ENCODE measurements at places on chromosomes 7 and 10.

DNA sequence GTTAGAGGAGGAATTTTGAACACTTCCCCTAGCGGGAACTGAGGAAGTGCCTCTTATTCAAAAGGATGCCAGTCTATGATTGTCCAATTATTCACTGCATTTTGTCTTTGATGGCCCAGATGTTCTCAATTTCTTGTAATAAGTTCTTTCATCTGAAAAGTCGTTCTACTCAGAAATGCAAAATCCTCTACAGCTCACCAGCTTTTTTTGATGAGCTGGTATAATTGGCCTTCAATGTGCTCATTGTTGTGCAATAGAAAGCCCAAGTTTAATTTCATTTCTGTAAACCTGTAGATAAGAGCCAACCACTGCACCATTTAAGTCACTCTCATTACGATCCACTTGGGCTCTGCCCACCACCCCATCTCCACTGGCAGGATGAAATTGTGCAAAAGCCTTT is 978.7 kb upstream of the AUTS2 start:
- DNase-seq = no peak

GRCh38 chr10:119441151-119441821 is 101.2 kb downstream of the RGS10 start:
- DNase-seq = no peak

- DNase-seq = no peak
Measured at GRCh38 chr7:43163885-43164284, 51.4 kb downstream of the HECW1 start.

DNA sequence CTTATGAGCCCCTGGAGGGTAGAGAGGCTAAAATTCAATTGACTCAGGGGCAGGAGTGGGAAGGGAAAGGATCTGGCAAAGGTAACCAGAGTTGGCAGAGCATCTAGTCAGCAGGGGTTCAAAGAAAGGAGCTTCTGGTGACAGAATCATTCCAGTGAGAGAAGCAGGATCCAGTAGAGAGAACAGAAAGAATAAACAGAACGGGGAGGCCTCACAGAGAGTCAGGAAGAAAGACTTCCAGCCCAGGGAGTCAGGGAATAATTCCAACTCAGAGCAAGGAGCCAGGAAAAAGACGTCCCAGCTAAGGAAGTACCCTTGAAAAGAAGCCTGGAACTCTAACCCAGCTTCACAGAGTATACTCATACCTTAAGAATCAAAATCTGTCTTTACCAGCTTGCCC is 66.6 kb upstream of the CPXM2 start:
- no peak for DNase-seq

GRCh38 chr7:46450425-46450824 is 529.4 kb upstream of the IGFBP3 start:
- DNase-seq = no peak

DNA sequence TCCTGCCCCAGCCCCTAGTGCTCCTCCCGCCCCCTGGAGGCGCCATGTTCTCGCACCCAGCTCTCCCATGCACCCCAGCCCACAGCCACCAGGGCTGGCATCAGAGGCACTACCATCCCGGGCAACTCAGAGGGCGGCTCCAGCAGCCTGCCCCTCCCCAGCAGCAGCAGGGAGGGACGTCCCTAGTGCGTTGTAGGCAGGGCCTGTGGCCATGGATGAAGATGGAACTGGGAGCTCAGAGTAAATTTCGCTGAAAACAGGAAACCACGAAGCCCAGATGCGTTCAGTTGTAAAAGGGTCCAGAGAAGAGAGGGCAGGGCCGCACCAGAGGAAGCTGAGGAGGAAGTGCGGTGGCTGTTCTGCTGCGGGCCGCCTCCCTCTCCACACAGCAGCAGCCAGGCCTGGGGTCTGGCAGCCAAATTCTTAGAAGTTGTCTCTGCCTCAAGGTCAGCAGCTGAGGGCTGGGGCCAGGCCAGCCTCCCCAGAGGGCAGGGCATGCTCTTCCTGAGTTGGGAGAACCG is 24.6 kb downstream of the VSIR start:
- peak; percentile 99 for DNase-seq

- peak; percentile 56 for DNase-seq
Measured at GRCh38 chr10:69237528-69238159, 17.5 kb downstream of the HKDC1 start.

- DNase-seq = no peak
Measured at GRCh38 chr10:386771-387592, 251.7 kb downstream of the ZMYND11 start.

DNA sequence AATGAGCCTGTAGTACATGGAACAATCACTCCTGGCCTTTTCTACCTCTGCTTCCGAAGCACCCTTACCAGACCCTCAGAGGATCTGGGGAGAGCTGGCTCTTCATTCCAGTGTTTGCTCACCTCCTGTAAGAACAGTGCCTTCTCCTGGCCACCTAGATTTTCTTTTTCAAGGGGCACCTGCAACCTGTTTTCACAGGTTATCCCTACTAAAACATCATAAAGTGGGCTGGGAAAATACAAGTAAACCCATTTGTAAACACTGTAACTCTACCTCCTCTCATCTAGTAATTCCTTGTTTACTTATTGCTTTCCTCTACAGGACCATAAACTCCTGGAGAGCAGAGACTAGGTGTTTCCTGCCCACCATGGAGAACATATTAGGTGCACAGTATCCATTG is 1.1 kb downstream of the PIK3AP1 start:
- DNase-seq = no peak

- DNase-seq = no peak
Measured at GRCh38 chr10:133231946-133232574, 2.0 kb downstream of the UTF1 start.

GRCh38 chr7:108511939-108512338 is 14.0 kb downstream of the PNPLA8 start:
- DNase-seq = no peak

All from T-helper 1 cell (primary cell).